ENCODE measurements at places on chromosomes 3 and 15.

DNA sequence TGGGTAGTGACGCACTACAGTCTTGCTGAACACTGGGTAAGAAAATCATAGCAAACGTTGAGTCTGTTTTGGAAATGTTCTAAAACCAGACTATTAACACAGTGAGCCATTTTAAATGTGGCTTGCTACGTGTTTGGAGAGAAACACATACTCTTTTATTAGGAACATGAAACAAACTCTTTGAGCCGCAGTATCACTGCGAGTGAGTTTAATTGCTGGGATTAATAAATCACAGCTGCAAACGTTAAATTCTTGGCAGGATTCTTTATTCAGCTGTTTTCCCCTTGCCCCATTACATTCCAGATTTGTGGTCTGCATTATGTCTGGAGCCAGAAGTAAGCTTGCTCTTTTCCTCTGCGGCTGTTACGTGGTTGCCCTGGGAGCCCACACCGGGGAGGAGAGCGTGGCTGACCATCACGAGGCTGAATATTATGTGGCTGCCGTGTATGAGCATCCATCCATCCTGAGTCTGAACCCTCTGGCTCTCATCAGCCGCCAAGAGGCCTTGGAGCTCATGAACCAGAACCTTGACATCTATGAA is 33.6 kb downstream of the BTD start:
- DNase-seq = no peak

- DNase-seq = no peak
Measured at GRCh38 chr3:142852009-142852408, 36.9 kb downstream of the PCOLCE2 start.

GRCh38 chr3:70546679-70547078 is 234.2 kb upstream of the MDFIC2 start:
- DNase-seq = no peak

GRCh38 chr3:58041826-58042324 is 33.7 kb downstream of the FLNB start:
- DNase-seq = no peak

- no peak for DNase-seq
Measured at GRCh38 chr15:64048781-64049460, 2.6 kb upstream of the DAPK2 start.

- DNase-seq = no peak
Measured at GRCh38 chr15:79193549-79193948, 89.0 kb upstream of the ANKRD34C start.

DNA sequence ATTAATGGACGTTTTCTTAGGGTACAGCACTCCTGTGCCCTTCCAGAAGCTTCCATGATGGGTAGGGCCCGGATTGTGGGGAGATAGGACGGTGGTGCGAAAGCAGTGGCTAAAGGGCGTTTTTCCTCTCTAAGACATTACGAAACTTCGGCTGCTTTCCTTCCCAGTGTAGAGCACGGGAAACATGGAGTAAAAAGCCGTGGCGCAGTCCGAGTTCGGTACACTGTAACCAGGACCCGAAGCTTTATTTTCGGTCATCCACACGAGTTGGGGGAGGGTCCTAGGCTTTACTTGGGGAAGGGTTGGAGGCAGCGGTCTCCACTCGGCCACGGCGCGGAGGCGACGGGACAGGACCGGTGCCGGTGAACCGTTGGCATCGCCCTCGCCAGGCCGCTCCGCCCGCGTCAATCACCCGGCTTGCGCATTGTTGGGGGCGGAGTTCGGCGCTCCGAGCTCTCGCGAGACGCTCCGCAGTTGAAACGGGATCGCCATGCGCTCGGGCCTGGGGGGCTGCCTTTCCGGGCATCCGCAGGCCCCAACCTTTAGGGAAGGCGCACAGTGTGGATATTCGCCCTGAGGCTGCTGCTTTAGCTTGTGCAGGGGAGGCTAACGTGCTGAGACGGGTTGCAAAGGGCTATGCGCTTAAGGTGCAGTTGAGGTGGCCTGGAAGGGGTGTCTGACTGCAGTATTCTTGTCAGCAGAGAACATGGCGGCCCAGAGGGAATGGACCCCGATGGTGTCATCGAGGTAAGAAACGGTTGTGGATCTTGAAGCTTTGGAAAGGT is 546 bp downstream of the EIF4A2 start:
- DNase-seq = peak; percentile 68

DNA sequence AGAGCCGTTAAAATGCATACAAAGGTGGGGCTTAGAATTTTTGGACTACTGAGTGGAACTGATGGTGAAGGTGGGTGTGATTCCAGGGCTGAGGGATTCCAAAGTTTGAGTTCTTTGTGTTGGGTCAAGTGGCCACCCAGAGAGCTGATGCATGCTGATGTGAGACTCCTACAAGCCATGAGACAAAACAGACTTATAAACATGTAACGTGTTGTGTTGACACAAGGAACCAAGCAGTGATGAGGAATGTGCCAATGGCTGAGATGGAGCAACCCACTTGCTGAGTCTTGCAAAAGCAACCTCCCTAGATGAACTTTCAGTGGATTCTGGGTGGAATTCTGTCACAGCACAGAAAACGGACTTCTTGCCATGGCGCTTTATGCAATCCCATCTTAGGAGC is 289.0 kb downstream of the TLE3 start:
- DNase-seq = no peak

- no peak for DNase-seq
Measured at GRCh38 chr3:60920519-60920918, 330.7 kb downstream of the FHIT start.

DNA sequence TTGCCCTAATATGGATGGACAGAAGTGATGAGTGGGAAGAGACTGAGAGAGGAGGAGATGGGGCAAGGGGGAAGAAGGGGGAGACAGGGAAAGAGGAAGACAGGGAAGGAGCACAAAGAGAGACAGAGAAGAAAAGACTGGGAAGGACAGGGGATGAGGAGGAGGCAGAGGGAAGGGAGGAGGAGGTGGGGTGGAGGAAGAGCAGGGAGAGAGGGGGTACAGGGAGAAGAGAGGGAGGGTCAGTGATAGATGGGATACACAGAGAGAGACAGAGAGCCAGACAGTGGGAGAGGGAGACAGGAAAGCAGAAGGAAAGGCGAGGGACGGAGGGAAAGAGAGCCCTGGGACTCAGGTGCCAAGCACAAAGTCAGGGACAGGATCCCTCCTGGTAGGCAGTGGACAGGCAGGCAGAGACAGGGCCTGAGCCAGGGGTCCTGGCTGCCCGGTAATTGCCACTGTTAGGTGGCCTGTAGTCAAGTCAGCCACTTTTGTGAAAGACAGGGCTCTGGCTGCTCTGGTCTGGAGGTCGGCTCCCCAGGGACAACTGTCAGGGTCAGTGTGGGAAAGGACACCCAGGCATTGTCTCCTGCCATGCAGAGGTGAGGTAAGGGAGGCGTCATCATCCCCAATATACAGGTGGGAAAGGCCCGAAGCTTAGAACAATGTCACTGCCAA is 9.8 kb downstream of the VILL start:
- DNase-seq = no peak

- no peak for DNase-seq
Measured at GRCh38 chr3:77254967-77255831, 215.3 kb downstream of the ROBO2 start.

- DNase-seq = peak; percentile 28
Measured at GRCh38 chr15:90871139-90871715, 2.8 kb downstream of the FURIN start.

DNA sequence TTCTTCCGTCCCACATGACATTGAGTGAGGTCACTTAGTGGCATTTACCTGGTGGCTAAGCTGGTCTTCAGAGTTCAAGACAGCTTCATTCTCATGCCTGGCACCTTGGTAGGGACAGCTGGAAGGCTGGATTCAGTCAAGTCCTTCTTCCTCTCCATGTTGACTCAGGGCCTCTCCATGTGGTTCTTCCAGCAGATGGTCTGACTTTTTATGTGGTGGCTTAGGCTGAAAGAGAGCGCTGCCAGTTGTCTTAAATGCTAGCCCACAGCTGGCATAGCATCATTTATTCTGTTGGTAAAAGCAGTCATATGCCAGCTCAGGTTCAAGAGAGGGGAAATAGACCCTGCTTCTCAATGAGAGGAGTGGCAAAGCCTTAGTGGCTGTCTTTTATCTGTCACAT is 53.0 kb upstream of the CTDSPL start:
- DNase-seq = no peak

DNA sequence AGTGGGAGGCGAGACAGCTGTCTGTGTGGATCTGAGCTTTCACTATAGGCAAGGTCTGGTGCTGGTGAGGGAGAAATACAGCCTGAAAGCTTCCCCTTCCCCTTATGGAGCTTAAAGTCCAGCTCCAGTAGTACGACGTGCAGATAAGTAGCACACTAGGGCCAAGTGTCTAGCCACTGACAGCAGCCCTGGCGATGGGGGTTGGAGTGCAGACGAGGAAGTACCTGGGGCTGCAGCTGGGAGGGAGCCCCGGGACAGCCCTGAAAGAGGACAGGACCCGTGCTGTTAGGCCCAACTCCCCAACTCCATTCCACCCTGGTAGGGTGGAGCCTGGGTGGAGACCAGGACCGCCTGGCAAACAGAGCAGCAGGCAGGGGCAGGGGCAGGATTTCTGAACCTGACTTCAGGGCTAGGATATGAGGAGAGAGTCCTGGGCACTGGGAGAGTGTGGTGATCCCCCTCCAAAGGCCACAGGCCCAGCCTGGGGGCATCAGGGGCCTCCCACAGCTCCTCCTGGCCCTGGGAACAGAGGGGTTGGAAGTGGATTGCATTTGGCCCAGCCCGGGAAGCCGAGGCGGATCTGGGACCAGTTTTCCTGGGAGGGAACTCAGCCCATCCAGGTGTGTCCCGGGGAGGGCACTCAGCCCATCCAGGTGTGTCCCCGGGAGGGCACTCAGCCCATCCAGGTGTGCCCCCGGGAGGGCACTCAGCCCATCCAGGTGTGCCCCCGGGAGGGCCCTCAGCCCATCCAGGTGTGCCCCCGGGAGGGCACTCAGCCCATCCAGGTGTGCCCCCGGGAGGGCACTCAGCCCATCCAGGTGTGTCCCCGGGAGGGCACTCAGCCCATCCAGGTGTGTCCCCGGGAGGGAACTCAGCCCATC is 42.8 kb downstream of the BDH1 start:
- no peak for DNase-seq

- DNase-seq = no peak
Measured at GRCh38 chr15:39022532-39023305, 458.1 kb upstream of the RASGRP1 start.

DNA sequence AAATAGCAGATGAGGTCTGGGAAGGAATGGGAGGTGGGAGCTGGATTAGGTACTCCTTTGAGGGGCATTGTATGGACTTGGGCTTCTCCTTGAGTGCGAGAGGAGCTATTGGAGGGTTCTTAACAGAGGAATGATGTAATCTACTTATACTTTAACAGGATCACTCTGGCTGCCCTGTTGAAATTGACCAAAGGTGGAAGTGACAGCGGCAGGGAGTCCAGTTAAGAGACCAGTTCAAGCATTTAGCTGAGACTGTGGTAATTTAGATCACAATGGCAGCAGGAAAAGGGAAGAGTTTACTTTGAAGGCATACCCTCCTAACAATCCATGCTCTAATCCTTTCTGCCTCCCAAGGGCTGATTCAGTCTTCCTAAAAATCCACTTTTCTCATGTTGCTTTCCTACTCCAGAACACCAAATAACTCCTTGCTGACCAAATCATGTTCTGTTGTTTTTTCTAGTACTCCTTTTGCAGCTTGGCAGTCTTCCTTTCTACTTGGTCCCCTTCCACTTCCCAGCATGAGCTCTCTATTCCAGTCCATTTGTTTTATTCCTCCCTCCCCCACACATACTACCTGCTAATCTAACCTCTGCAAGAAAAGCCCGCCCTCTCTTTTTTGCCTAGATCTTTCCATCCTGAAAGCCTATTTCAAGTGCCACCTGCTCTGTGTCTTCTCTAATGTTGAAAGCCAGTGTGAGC is 139.4 kb downstream of the NECTIN3 start:
- no peak for DNase-seq

DNA sequence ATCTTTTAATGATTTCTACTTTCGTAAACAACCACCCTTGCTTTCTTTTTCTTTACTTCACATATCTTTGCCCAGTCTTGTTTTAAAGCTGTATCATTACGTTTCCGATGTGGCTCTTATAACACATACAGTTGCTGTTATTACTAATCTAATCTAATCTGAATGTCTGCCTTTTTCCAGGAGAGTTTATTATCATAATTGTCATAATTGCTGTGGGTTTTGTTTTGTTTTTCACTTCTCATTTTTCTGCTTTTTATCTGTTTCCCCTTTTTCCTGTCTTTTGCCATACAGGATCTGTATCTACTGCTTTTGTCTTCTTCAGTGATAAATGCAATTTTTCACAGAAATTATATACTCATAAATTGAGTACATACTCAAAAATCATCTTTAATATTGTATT is 24.9 kb downstream of the HACL1 start:
- DNase-seq = no peak

DNA sequence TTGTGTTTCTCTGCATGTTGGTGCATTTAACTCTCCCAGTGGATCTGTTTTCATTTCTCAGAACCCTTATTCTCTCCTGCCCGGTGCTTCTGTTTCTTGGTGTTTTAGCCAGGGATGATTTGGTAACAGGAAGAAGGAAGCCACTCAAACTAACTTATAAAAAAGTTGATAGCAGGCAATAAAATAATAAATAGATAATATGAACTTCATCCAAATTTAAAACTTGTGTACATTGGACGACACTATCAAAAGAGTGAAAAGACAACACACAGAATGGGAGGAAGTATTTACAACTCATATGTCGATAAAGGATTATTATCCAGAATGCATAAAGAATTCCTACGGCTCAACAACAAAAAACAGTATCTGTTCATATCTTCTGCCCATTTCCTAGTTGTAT is 37.3 kb upstream of the CHRNA7 start:
- no peak for DNase-seq

GRCh38 chr3:69292959-69293574 is 92.8 kb downstream of the FRMD4B start:
- DNase-seq = no peak

DNA sequence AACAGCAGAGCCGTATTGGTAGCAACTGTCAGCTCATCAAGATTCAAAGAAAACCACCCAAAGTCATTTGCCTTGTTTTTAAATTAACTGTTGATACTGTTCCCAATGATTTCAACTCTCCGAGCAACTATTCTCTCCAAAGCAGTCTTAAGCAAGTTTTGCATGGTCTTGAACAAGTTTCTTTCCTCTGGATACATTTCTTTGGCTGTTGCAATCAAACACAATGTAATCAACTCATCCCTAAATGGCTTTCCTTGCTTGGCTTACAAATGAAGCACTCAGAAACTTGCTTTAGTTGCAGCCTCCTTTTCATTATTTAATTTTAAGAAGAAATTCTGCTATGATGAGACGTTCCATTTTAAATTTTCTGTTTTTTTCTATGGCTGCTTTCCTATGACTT is 15.5 kb upstream of the MUC13 start:
- no peak for DNase-seq

DNA sequence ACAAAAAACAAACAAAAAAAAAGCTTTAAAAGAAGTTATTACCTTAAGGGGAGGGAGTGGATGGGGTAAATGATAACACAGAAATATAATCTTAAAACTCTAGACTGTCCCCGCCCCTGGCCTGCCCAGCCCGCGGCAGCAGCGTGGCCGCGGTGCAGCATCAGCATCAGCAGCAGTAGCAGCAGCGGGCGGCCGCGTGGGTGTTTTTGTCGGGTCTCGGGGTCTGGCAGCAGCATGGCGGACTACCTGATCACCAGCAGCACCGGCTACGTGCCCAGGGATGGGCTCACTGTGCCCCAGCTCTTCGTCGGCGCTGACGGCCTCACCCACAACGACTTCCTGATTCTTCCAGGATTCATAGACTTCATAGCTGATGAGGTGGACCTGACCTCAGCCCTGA is 80.0 kb upstream of the ANKRD28 start:
- DNase-seq = no peak
